ENCODE measurements at places on chromosomes 4 and X.

GRCh38 chrX:18927558-18927957 lies 56.4 kb downstream of the PHKA2 start:
- DNase-seq: no peak

DNA sequence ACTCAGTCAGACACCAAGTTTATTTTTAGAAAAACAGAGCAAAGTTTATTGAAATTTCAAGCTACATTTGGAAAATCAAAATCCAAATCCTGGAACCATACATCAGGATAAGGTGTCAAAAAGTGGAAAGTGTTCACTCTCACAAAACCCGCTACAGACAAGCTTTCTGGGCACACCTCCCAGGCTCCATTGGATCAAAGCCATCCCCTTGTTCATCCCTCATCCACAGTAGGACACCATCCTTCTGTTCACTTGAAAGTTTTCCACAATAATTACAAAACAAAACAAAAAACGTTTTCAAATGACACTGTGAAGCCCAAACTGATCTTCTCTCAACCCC lies 62.4 kb downstream of the TSC22D3 start:
- DNase-seq: no peak

- DNase-seq: peak; percentile 17
Measured at GRCh38 chr4:75101906-75102786, 169.2 kb downstream of the PARM1 start.

- DNase-seq: no peak
Measured at GRCh38 chr4:78610546-78611214, 59.1 kb downstream of the ANXA3 start.

DNA sequence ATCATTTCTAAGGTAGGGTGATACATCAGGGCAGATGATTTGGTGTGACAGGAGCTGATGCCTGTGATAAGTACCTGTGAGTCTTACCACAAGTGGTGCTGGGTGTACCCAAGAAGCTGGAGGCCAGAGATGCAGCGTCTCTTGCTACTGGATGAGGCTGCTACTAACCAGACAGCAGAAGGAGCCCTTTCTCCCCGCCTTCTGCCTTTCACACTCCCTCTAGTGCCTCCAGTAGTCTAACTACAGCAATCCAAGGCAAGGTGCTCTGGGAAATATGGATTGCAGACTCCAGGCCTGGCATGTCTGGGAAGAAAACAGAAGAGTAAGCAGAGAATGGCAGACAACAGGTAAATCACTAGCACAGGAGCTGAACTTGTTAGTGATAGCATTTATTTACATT lies 470.8 kb downstream of the NKX6-1 start:
- DNase-seq: no peak

GRCh38 chr4:174578366-174578765 lies 56.1 kb upstream of the HPGD start:
- DNase-seq: no peak

DNA sequence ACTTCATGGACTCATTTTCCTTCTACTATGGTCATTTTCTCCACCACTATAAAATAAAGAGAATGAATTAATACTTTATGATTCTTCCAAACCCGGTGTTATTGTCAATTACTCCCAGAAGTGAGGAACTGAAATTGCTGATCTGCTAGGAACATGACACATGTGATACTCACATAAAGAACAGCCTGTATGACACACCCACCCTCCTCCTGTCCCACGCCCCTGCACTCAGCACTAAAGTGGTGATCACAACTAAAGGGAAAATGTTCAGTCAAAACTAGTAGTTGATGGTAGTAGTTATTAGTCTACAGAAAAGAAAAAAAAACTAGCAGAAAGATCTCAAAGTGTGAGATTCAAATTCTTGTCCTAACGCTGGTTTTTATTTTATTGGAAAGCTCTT lies 1508.3 kb downstream of the RAPGEF2 start:
- no peak for DNase-seq

- DNase-seq: no peak
Measured at GRCh38 chrX:96438803-96439202, 245.8 kb upstream of the DIAPH2 start.
